ENCODE measurements at places on chromosomes 1 and 21.

DNA sequence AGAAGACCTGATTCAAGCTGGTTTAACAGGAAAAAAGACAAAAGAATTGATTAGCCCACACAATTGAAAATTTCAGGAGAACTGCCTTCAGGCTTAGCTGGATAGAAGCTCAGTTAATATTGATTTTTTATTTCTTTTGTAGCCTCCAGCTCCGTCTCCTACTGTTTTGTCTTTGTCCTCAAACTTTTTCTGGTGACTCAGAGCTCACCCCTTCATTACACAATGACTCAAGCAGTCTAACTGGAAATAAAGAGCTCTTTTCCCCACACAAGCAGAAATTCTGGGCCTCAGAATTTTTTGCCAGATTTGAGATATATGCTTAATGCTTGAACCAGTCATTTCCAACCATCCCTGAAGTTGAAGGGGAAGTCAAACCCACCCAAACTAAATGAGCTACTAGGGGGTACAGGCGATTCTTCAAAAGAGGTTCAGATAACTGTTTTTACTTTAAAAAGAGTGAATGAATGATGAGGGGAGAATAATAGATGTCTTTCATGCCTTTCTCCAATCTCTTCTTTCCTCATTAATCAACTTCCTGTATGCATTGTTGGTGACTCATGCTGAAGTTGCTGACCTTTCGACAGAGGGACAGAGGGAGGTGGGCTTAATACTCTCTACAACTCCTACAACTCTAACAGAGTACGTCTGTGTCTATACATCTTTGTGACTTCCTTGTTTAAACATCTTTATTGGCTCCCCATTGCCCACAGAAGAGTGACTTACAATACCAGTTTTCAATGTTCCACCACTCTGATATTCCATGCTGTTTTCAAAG, 6.2 kb upstream of the ACP6 start:
- peak; percentile 45 for DNase-seq

- no peak for DNase-seq
Observed at GRCh38 chr21:29238053-29238966, 60.4 kb upstream of the BACH1 start.

GRCh38 chr21:37071561-37072273, 1.2 kb downstream of the PIGP start:
- no peak for DNase-seq

- no peak for DNase-seq
Observed at GRCh38 chr1:24440436-24440835, 24.8 kb downstream of the NIPAL3 start.

DNA sequence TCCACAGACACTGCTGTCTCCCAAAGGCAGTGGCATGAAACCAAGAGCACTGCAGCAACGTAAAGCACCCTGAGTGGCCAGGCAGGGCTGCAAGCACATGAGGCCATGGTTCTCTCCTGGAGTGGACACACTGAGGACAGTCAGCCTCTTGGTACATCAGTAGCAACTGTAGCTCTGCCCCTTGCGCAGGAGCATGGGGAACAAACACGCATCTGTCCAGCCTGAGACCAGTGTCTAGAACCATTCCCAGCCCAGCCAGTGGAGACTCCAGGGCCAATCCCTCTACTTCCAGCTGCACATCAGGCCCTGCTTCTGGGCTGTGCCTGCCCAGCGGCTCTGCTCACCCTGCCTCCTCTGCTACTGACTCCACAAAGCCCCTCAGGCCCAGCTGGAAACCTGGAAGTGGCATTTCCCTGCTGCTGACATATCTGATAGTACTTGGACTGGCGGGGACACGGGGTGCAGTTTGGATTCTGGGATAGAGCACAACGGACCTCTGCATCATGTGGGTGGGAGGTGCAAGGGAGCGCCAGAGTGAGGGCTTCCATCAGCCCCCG, 49.0 kb downstream of the TOR1AIP2 start:
- no peak for DNase-seq

DNA sequence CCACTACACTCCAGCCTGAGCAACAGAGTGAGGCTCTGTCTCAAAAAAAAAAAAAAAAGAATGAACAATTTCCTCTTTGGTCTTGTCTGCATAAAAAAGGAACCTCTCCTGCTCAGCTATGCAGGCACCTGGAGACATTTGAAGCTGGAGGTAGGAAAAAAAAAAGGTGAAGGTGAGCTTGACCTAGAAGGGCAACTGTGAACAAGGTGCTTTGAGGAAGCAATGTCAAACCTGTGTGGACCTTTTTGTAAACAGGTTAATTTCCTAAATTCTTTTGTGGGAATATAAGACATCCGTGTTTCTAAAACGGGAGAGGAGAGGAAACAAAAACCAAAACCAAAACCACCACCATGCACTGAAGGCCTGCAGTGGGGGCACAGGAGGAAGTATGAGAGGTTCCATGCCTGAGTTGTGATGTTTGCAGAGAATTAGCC, 77.5 kb downstream of the SLC45A1 start:
- DNase-seq: no peak

Data from astrocyte of the cerebellum (primary cell).